ENCODE measurements at places on chromosomes 5 and 9.

DNA sequence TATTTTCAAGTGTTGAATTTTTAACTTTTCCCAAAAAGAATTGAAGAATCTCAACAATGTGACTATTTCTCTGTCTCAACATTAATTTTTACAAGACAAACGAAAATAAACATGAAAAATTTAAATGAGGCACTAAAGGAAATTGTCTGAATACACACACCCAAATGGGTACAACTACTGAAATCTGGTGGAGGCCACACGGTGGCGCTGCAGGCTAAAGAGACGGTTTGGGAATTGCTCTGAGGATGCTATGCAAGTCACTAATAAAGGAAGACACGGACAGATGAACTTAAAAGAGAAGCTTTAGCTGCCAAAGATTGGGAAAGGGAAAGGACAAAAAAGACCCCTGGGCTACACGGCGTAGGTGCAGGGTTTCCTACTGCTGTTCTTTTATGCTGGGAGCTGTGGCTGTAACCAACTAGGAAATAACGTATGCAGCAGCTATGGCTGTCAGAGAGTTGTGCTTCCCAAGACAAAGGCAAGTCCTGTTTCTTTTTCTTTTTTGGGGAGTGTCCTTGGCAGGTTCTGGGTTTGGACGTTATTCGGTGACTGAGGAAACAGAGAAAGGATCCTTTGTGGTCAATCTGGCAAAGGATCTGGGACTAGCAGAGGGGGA is at the start of gene PCDHB10:
Gene PCDHB10, plus strand, starts transcription at position 244 of the 616 bp plus-strand sequence. Its CDS starts 200 bp downstream, at position 444.
- DNase-seq: peak; percentile 14

GRCh38 chr5:154038261-154038706 is 426 bp downstream of the FAM114A2 start:
- no peak for DNase-seq

GRCh38 chr9:116020146-116020545 is 133.4 kb upstream of the PAPPA start:
- DNase-seq: no peak

DNA sequence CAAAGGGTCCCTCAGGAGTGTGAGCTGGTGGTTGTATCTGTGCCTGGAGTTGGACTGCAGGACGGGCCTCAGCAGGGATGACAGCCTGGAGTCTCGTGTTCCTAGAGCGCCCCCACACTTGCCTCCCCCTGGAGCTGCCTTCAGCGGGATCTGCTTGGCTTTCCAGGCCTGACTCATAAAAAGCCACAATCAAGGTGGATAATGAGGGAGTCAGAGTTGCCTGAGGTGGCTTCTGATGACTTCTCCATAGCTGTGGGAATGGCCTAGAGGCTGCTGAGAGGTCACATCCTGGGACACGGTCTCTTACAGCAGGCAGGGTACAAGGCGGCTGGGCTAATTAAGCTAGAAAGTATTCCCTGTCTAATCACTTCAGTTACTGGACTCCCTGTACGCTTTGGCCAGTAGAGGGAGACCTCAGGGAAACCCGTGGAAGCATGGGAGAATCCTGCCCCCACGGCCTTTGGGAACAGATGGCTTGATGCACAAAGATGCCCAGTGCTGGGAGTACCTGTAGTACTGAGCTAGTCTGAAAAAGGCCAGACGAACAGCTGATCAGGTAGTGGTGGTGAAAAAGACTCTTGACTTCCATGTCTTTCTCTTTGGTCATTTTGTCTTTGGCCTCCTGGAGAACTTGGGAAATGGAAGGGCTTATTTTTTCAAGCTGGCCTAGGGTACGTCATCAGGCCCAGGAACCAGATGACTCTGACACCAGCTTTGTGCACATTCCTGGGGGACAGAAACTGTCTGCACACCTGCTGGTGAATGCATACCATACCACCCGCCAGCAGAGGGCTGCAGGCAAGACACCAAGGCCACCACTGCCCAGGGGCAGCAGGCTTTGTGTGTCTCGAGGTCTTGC is 16.1 kb upstream of the FRRS1L start:
- no peak for DNase-seq

- DNase-seq: no peak
These were observed 62.6 kb upstream of the XPA start for GRCh38 chr9:97759581-97760288.

DNA sequence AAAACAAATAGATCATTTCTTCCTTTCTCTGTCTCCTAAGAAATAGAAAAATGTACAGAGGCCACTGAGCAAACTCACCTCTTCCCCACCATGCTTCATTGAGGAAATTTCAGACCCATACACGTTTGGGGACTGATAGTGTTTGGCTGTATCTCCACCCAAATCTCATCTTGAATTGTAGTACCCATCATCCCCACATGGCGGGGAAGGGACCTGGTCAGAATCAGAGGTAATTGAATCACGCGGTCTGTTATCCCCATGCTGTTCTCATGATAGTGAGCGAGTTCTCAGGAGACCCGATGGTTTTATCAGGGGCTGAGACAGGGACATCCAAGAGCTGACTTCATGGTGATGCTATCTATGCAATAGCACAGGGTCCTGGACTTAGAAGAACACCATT is 1655.8 kb downstream of the MAT2B start:
- DNase-seq: no peak

DNA sequence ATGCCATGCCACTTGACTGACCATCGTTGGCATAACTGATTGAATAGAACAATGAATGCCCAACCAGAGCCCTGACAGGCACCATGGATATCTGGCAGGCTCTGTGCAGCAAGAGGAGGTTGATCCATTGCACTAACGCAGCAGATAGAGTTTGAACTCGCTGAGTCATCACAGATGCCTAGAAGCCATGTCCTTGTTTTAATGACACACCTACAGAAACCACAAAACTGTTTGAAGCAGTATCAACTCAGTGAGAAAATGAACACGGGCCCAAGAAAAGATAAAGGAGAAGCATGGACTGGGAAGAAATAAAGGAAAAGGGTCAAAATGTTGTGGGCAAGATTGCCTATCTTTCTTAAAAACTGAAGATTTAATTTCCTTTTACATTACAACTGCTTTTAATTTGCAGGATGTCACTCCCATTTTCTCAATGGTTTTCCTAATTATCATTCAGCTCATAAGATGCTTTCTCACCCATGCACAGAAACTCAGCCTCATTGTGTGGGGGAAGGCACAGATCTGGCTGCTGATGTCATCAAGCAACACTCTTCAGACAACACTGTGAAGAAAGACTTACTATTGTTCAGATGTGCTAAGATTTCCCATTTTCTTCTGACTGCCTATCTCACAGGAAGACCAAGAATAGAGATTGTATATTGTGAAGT is 129.0 kb downstream of the PIK3R1 start:
- no peak for DNase-seq

GRCh38 chr5:143659599-143660238 is 152.2 kb upstream of the HMHB1 start:
- DNase-seq: no peak

DNA sequence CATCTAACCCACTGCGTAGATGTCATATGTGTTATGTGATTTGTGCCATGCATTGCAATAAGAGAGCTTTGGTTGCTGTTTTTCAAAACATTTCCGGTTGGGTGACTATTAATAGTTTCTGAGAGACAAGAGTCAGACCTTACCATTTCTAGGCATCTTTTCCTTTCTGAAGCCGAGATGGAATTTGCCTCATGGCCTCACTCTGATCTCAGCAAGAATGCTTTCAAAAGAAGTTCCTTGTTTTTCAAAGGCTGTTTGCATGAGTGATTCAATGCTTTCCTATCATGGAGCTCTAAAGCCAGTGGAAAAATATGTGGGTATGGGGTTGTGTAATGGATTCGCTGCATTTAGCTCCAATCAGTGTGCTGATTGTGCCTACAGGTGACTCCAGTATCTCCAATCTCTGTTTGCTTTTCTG is 203.1 kb upstream of the PPP1R2B start:
- DNase-seq: no peak

DNA sequence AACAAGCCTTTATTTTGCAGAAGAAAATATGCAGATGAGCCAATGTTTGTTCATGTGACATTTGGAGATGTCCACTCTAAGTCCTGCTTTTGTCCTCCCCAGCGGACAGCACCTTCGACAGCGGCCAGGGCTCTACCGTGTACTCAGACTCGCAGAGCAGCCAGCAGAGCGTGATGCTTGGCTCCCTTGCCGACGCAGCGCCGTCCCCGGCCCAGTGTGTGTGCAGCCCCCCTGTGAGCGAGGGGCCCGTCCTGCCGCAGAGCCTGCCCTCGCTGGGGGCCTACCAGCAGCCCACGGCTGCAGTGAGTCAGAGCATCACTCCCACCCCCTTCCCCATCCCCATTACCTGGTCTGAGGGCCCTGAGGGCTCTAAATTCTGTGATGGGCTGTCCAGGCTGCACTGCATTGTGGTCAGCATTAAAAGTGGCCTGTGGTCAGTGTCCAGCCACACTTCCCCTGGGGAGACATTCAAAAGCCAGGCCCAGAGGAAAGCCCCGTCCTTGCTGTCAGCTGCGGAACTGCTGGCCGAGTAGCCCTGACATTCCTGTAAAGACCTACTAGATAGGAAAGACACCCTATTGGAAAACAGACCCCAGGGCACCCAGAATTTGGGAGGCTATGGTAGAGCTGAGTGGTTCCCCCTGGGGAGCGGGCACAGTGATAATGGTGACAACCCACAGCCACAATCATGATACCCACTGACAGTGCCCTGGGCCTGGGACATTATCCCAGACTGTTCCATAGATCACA is 69.0 kb downstream of the WNK2 start:
- no peak for DNase-seq

- no peak for DNase-seq
These were observed 7.2 kb downstream of the CYFIP2 start for GRCh38 chr5:157273131-157273556.

DNA sequence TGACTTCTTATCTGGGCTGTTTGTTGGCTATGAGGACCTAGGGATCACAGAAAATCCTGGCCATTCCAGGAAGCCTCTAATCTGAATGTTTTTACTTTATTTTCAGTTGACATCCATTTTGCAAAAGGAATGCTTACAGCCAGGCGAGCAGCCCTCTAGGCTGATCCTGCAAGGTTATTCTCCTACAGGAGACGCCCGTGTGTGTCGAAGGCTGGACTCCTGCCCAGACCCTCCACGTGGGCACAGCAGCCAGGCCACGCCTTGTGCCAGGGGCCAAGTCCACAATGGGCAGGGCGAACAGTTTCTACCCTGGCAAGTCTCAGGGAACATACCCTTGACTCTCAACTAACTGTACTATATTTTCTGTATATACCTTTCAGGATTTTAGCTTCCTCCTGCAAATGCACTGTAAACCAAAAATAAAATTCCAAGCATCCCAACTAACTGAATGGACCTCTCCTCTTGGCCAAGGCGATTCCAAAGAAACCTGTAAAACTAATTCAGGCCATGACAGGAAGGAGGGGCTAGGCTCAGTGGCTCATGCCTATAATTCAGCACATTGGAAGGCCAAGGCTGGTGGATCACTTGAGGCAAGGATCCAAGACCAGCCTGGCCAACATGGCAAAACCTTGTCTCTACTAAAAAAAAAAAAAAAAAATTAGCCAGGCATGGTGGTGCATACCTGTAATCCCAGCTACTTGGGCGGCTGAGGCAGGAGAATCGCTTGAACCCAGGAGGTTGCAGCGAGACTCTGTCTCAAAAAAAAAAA is 5.7 kb downstream of the CMBL start:
- DNase-seq: peak; percentile 95

DNA sequence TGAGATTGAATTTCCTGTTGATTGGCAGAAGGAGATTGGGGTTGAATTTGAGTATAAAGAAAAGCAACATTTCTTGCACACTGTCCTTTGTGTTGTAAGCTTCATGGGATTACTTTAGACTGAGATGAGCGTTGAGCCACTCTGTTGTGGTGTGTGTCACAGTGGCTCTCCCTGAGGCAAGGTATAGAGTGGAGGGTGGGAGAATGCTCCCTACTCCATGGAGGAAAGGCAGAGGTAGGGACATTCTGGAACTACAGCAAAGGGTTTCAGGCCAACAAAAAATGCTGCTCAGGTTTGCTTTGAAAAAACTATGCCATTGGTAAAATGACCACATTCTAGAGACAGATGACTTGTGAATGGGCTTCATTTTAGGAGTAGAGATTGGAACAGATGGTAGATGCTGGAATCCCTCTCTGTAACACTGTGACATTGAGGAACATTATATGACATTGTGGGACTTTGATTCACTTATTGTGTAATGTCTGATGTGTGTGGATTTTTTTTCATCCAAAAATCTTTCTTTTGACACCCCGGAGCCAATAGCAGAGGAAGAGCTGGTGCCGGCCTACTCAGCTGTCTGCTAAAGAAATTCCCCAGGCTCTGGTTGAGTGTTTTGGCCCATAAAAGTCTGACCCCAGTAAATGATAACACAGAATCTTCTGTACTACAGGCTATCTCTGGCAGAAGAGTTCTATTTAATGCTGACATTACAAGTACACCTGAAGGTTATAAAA is 6.2 kb upstream of the CEP120 start:
- no peak for DNase-seq

DNA sequence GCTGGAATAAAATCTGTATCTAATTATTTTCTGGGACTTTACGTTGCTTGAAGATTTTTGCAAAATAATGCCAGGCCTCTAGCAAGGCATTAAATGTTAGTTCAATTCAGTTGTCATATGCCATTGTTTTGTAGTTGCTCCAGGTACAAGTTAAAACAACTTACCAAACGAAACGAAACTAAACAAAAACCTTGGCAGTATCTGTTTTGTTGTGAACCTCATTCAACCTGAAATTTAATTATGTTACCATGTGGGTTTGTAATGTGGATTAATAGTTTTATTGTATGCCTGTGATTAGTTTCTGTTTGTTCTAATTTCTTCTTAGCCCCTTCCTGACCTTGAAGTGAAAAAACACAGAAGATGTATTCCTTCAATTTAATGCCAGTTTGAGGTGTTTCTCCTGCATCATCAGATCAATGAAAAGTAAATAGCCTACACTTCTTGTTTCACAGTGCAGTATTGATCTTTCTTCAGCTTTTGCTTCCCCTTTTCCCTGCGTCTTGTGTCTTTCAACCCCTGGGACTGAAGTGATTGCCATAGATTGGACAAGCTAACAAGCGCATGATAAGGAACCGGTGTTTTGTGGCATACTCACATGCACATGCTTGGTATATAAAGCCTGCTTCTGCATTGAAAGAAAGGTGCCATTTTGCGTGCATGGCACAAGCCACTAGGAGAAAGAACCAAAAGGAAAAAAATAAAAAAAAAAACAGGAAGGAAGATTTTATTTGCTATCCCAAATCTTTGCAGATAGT is 699.0 kb upstream of the ARRDC3 start:
- DNase-seq: no peak

- no peak for DNase-seq
These were observed 50.5 kb downstream of the PSD2 start for GRCh38 chr5:139845846-139846681.

- no peak for DNase-seq
These were observed 7.5 kb downstream of the DIAPH1 start for GRCh38 chr5:141611289-141611688.

- no peak for DNase-seq
These were observed 3.3 kb upstream of the EXOC3 start for GRCh38 chr5:439636-440035.

GRCh38 chr9:28820741-28821140 is 1247.5 kb upstream of the C9orf72 start:
- DNase-seq: no peak

DNA sequence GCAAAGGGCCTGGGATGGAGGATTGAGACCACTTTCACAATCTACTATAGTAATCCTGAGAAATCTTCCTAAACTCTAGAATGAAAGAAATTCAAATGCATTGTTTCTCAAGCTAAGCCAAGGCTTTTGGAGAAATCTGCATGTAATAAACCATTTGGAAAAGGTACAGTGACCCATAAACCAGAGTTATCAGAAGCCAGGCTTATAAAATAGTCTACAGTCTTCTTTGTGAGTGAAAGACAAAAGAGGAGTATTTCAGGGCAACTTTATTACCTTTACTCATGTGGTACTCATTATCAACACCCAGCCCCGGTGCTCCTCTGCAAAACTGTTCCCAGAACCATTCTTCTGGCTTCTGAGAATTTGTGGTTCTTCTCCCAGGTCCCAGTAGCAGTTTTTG is 87.0 kb downstream of the GALNT10 start:
- no peak for DNase-seq
